ENCODE measurements at places on chromosomes 2 and 18. TPM values are rescaled to one million over a fixed set of nuclear protein-coding genes. Genes with fewer than 3 reads are reported as not detected.

DNA sequence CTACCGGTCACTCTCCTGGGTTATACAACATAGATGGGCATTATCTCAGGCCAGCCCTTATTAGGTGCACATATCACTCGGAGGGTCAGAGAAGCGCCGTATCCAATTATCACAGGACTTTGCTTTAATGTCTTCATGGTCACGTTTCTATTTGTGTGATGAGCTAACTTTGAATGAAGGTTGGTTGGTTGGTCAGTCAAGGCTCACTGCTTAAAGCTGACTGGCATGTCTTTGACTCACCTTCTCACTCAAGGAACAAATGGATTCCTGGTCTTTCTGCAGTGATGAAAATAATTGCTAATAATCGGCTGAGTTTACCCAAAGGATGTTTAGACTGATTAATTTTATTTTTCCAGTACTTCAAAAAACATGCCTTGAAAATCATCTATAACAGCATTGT, 39.7 kb downstream of the COLEC12 start:
- no peak for DNase-seq
- H3K4me1 ChIP-seq: peaks cover 21% of the 10 kb centered on the region
- H3K4me3 ChIP-seq: no peak overlapping the region
- H3K27ac ChIP-seq: no peak overlapping the region

- DNase-seq: no peak
- H3K4me1 ChIP-seq: peaks cover 5% of the 10 kb centered on the region
- no peak overlapping the region for H3K4me3 ChIP-seq
- no peaks in the 10 kb centered on the region for H3K27me3 ChIP-seq
- no peaks in the 10 kb centered on the region for H3K36me3 ChIP-seq
- no peak overlapping the region for H3K27ac ChIP-seq
These were observed 7.4 kb downstream of the TFPI start for GRCh38 chr2:187546762-187547333.

DNA sequence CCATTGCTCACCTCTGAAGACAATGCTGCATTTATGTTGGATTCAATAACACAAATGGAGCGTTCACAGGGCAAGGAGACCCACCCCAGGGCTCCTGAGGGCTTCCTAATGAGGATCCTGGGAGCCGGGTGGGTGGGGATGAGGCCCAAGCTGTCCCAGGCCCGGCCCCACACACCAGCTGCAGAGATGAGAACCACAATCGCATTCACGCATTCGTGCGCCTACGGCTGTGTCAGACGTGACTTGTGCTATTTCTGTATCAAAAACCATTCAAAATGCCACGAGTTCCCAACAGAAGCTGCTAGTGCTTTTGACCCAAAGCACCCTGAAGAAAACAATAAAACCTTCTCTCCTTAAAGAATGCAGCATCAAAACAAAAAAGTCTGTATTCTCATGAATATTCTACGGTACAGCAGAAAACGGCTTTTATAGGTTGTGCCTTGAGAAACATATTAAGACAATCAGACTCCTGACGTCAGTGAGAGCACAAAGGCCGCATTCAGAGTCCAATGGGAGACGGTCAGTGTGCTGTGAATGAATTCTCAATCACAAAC, 205.4 kb downstream of the HDAC4 start:
- DNase-seq: peak; percentile 30
- H3K4me3 ChIP-seq: peak overlapping the region; percentile 67
- H3K27ac ChIP-seq: peak overlapping the region; percentile 97
- peaks cover 81% of the 10 kb centered on the region for H3K4me1 ChIP-seq
- peaks cover 12% of the 10 kb centered on the region for H3K36me3 ChIP-seq
- H3K27me3 ChIP-seq: no peaks in the 10 kb centered on the region

- no peaks in the 10 kb centered on the region for H3K27me3 ChIP-seq
- no peak for DNase-seq
- H3K4me3 ChIP-seq: no peak overlapping the region
- no peaks in the 10 kb centered on the region for H3K36me3 ChIP-seq
These were observed 184.8 kb downstream of the CAMKMT start for GRCh38 chr2:44546459-44547127.

DNA sequence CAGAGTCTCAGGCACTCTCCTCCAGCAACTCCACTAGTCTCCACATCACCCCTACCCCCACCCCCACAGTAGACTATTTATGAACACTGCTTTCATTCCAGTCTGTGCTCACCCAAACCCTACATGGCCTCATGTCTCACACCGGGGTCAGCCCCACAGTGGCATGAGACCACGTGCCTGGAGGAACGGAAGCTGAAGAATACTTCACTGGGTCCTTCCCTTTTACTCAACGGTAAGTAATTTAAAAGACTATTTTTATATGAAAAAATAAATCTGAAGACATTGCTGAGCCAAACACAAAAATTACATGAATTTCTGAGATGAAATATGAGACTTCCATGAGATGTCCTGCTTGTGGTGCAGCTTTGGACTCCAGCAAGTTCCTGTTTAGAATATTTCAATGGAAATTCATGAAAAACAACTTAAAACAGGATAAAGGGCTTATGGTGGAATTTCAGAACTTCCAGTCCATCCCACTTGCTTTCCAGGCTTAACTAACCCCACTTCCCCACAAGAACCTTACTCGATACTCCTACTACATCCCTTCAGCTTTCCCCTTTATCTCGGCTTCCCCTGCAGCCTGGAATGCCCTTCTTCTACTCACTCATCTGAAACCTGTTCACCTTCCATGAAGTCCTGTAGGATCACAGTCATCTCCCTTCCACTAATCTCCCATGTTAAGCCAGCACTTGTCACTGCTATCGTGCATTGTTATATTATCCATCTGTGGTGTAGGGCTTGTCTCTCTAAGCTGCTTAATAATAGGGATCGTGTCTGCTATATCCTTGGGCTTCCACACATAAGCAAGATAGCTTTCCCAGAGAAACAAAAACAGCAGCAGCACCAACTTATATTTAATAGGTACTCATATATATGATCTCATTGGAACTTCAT, 47.9 kb downstream of the SLC14A1 start:
- H3K36me3 ChIP-seq: no peaks in the 10 kb centered on the region
- no peaks in the 10 kb centered on the region for H3K4me1 ChIP-seq
- H3K27me3 ChIP-seq: peaks cover 33% of the 10 kb centered on the region
- no peak for DNase-seq
- no peak overlapping the region for H3K27ac ChIP-seq

GRCh38 chr2:2757764-2758163, 426.7 kb upstream of the MYT1L start:
- no peak for DNase-seq
- H3K4me3 ChIP-seq: no peak overlapping the region
- H3K27ac ChIP-seq: no peak overlapping the region
- no peaks in the 10 kb centered on the region for H3K4me1 ChIP-seq
- H3K27me3 ChIP-seq: no peaks in the 10 kb centered on the region

DNA sequence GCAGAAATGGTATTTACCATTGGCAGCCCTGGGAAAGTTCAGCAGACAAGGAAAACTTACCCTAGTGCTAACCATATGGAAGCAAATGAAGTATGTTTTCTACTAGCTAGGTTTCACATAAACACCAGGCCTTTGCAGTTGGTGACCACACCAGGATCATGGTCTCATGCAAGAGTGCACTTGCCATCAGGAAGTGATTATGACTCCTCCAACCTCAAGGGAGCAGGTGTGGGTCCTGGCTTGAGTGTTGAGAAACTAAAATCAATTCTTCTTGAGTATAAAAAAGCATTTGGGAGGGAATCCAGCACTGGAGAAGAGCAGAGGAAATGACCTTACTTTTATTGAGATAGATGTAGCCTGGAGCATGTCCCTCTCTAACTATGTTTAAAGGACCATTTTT, 56.8 kb upstream of the SPAG16 start:
- no peak overlapping the region for H3K4me3 ChIP-seq
- no peaks in the 10 kb centered on the region for H3K36me3 ChIP-seq
- DNase-seq: no peak
- H3K27me3 ChIP-seq: no peaks in the 10 kb centered on the region
- no peak overlapping the region for H3K27ac ChIP-seq

DNA sequence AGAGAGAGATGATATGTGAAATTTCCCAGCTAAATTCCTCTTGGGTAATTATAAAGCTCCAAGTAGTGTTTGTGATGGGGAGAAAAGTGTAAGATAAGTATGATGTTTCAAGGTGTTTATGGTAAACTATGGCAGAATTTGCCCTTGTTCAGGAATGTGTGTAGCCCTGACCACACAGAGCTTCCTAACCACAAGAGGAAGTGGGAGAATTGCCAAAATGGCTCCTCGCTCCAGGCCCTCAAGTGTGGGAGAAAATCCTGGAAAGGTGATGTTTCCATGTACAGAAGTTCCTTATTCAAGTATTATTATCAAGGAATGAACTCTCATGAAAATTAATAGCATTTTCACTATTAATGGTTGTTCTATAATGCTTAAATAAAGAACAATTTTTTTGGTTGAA, 878.3 kb downstream of the TDRD15 start:
- no peak overlapping the region for H3K4me3 ChIP-seq
- no peak overlapping the region for H3K27ac ChIP-seq
- no peaks in the 10 kb centered on the region for H3K27me3 ChIP-seq
- no peaks in the 10 kb centered on the region for H3K36me3 ChIP-seq

Gene UGT1A7
- not detected for total RNA-seq

Gene PLA2R1
- 0.09 TPM for total RNA-seq

Gene EFEMP1
- 4.1 TPM for total RNA-seq

Gene SALL3
- total RNA-seq: 9.0 TPM

Gene TMEM18
- 27.7 TPM for total RNA-seq

Gene MAL
- 0.65 TPM for total RNA-seq

Data from neural crest cell (in vitro differentiated cells).